Stimulated activated CD8-positive, alpha-beta memory T cell treated with anti-CD3 and anti-CD28 coated beads, Interleukin-12 subunit alpha, Interleukin-12 subunit beta, amount 100 ng/mL, for 4 hours (primary cell): ENCODE measurements at places on chromosomes 4 and X.

GRCh38 chrX:19799319-19800182 is 87.8 kb downstream of the SH3KBP1 start:
- DNase-seq: no peak

- DNase-seq: no peak
Measured at GRCh38 chr4:153645183-153645582, 38.9 kb upstream of the TLR2 start.

GRCh38 chr4:75180790-75181776 is 248.2 kb downstream of the PARM1 start:
- DNase-seq: no peak

GRCh38 chr4:10299601-10300000 is 157.6 kb downstream of the ZNF518B start:
- DNase-seq: no peak

DNA sequence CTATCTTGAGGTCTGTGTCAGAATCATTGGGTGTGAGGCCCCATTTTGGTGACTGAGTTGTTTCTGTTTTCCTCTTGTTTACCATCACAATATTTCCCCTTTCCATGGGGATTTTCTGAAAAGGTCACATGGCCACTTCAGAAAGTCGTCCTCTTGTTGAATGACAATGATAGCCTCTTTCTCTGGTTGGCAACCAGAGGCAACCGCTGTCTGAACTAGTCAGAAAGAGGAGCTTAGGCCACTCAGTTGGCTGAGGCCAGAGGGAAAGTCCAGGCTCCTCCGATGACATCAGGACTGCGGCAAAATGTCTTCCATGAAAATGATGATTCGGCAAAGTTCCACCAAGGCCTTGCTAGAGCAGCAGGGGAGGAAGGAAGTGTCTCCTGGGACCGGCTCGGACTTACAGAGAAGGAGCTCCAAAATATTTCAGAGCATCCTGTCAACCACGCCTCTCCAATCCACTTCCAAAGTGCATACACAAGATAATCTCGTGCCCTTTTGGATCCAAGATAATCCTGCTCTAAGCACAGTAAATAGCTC is 19.1 kb upstream of the RBM47 start:
- no peak for DNase-seq

- DNase-seq: no peak
Measured at GRCh38 chr4:41420541-41420940, 117.4 kb upstream of the LIMCH1 start.

DNA sequence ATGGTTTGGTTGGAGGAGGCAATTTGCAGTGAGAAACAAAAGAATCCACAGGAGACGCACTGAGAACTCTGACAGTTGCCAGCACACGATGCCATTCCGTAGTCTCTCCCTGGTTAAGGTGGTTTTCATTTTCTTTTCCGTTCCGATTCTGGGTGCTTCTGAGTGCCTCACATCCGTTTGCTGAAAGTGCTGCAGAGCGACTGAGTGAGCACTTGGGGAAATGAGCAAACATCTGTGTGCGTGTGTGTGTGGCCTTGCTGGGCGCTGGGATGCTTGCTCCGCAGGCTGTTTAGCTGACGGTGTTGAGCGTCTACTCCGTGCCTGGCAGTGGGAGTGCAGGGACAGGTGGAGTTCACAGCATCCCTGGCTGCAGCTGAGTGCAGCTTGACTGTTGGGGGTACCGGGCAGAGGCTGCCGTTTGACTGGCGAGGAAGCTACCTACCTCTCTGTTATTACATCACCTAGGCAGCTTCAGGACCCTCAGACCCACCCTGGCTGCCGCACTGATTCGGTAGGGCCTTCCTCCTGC is 49.3 kb downstream of the SORCS2 start:
- DNase-seq: no peak

GRCh38 chr4:137960371-137961050 is 281.6 kb downstream of the SLC7A11 start:
- no peak for DNase-seq

DNA sequence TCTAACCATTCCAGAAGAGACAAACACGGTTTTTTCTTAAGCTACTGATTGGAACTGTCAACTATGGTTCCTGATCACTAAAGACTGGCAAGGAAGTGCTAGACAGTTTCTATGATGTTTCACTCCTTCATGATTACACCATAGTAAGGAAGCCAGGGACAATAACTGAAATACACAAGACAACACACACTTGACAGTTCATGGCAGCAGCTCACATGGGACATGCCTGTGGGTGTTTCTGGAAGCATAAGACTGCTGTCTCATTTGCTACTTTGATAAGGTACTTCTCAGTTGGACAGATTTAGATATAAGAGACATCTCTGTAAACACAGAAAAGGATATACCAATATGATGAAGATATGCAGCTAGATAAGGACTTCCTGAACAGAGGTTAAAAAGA is 8.3 kb upstream of the IRAK1 start:
- DNase-seq: no peak

GRCh38 chrX:32987142-32987541 is 224.2 kb downstream of the DMD start:
- DNase-seq: no peak

GRCh38 chr4:78437608-78438088 is 113.9 kb upstream of the ANXA3 start:
- no peak for DNase-seq

DNA sequence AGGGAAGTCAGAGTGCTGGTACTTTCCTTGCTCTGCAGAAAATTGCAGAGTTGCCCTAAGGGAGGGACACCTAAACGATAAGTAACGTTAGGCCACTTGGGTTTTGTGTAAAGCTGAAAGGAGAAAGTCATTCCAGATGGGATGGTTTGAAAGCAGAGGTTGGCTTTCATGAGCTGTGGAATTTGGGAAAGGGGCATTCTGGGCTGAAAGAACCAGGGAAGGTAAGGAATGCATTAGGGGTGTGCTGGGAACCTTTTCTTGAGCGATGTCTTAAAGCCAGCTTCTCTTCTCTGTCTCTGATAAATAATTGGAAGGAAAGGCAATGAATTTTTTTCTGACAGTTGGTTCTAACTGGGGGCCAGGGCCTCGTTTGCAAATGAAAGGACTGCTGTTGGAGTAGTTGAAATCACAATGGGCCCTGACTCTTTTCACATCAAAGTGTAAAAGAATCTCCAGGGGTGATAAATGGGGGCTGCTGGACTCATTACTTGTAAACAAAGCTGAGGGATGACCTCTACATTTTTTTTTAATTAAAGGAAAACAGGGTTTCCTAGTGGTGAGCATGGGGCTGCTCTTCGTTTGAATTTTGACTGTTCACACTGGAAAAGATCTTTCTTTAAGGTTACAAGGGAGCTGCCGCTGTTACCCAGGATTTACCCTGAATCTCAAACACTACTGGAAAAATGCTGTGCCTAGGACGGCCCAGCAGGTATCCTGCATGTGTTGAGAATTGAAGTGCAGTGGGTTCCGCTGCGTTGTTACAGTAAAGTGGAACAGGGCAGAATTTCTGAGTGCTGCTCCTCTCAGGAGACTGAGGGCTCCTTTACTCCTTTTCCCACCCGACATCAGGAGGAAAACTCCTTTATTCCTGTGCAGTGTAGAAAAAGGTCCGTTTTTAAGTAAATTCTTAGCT is 25.0 kb downstream of the AFF1 start:
- DNase-seq: no peak
